ENCODE measurements at places on chromosomes 1 and 21. TPM values are rescaled to one million over a fixed set of nuclear protein-coding genes. Genes with fewer than 3 reads are reported as not detected.

DNA sequence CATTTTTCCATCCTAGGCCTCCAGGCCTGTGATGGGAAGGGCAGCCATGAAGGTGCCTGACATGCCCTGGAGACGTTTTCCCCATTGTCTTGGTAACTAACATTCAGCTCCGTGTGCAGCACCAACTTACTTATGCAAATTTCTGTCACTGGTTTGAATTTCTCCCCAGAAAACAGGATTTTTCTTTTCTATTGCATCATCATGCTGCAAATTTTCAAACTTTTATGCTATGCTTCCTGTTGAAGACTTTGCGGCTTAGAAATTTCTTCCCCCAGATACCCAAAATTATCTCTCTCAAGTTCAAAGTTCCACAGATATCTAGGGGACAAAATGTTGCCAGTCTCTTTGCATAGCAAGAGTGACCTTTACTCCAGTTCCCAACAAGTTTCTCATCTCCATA, 25.2 kb upstream of the SELE start:
- DNase-seq, result no peak

- DNase-seq, result no peak
Measured at GRCh38 chr1:215005078-215005477, 77.5 kb upstream of the KCNK2 start.

KCNT2 gene
- total RNA-seq, result not detected

OXCT2 gene
- total RNA-seq, result 0.32 TPM

GRCh38 chr1:114564141-114564540, 17.3 kb downstream of the BCAS2 start:
- DNase-seq, result no peak
